ENCODE measurements at places on chromosomes 6 and 20.

- DNase-seq: no peak
Measured at GRCh38 chr6:134723081-134723871, 226.6 kb downstream of the ALDH8A1 start.

GRCh38 chr6:87909849-87910248 is 137.8 kb upstream of the SPACA1 start:
- no peak for DNase-seq

DNA sequence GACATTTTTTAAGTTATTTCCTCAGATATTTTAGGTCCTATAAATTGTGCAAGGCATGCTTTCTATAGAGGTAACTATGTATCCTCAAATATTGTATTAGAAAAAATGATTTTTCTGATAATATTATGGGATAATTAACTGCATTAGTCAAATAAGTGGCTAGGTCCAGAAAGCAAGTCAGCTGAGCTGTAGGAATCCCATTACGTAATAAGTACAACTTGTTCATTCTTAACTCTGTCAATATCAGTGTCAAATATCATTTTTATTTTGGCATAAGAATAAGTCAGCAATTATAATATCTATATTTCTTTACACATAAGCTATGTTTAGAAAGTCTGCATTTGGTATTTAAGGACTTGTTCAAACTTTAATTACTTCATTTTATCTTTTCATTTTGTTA is 830.9 kb upstream of the GJE1 start:
- DNase-seq: no peak

GRCh38 chr20:43681991-43682410 is 15.1 kb downstream of the MYBL2 start:
- no peak for DNase-seq

DNA sequence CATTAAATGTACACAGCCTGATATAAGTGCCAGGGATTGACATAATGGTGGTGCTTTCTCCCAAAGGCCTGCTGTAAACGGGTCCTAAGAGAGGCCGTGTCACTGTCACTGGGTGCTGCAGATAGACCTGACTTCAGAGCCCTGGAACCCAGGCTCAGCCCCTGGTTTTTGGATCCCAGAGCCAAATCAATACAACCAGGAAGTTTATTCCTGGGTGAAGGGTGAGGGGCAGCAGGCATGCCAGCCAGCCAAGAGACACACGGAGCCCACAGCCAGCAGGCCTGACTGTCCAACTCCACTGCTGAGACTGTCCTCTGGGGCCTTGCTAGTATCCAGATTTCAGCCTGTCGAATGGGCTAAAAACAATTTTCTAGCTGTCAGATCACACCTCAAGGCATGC is 12.8 kb upstream of the ARMC12 start:
- DNase-seq: no peak

- peak; percentile 50 for DNase-seq
Measured at GRCh38 chr6:100296810-100297544, 167.7 kb downstream of the SIM1 start.

All from AG09319 (cell line).